ENCODE measurements at places on chromosomes 6 and 20.

- DNase-seq: peak; percentile 99
Observed at GRCh38 chr6:2124260-2124709, 121.1 kb downstream of the GMDS start.

GRCh38 chr6:127026247-127026646 is 92.2 kb upstream of the RSPO3 start:
- DNase-seq: no peak

DNA sequence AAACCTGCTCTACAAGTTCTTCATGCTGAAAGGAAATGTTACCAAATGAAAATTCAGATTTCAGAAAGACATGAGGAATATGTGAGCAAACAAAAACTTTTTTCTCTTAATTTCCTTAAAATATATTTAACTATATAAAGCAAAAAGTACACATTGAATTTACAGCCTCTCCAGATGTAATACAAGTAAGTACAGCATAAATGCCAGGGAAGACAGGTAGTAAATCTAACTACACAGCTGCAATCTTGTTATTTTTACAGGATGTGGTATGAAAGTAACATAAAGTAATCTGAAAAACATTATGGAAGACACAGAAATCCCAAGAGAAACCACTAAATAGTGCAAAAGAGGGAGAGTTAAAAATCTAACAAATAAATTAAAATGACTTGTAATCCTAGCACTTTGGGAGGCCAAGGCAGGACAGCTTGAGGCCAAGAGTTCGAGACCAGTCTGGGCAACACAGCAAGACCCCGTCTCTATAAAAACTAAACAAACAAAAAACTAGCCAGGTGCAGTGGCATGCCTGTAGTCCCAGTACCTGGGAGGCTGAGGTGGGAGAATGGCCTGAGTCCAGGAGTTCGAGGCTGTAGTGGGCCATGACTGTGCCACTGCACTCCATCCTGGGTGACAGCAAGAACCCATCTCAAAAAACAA is 50.7 kb downstream of the FAM8A1 start:
- DNase-seq: no peak

GRCh38 chr6:158387578-158387977 is 75.3 kb downstream of the TULP4 start:
- DNase-seq: no peak

GRCh38 chr6:150639823-150640331 is 40.2 kb downstream of the PLEKHG1 start:
- no peak for DNase-seq

DNA sequence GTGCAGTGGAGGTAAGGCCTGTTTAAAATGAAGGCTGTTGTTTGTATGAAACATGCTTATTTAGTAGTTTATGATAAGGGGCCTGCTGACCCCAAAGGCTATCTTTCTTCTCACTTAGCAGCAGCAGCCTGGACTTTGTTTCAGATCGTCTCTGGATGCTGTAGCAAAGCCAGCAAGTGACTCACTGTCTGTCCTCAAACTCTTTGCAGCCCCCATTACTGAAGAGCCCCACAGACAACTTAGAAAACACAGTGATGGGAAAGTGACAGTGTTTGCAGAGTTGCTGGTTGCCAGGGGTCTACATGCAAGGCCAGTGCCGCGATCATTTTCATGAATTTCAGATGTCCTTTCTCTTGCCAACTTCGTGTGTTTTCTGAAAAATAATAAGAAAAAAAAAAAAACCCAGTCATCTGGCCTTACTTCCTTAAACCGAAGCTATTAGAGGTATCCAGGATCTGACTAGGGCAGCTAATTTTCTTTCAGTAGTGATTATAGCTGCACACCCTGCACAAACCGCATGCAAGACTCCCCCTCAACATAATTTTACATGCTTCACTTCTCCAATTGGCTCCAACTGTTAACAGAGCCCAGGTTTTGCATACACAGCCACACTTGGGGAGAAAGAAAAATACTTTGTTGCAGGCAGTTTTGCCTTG is 11.6 kb upstream of the F13A1 start:
- DNase-seq: no peak

DNA sequence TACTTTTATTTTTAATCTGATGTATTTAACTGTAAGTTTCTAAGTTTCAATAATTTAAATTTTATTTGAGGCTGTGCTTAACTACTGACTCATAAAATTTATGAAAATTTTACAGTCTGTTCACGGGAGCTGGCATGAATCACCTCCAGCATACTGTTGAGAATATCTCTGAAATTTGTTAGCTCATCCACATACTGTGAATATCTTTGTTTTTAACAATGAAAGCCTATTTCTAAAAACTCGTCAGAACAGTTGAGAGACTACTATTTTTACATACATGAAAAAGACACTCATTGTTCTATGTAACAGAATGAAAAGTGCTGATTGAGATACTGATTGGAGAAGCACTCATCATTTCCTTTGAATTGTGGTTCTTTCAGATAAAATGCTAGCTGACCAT is 749.3 kb downstream of the TENT5A start:
- DNase-seq: no peak

DNA sequence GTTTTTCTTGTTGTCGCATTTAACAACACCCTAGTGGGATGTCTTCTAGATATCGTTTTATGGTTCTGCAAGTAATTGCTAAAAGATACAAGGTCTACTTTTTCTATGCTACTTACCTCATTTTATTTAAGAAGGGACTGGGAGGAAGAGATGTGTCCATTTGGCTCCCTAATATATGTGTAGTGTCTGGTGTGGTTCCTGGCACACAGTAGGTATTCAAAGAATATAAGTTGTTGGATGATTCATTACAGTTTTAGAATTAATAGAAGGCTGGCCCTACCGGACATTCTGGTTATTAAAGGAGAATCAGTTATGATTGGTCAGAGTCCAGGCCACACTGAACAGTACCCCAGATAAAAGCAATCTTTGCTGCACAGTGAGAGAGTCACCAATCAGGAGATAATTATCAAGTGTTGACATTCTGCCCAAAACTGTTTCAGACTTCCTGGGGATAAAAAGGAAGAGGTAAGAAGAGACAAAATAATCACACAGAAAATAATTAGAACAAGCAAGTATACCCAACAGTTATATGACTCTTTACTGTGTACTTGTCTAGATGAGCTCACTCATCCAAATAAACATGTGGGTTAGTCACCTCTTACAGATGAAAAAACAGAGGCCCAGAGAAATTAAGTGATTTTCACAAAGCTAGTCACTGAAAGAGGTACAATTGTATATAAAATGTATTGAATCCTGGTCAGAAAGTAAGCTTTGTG is 7.0 kb downstream of the TMEM244 start:
- peak; percentile 60 for DNase-seq

GRCh38 chr6:19070520-19070919 is 683.4 kb downstream of the RNF144B start:
- no peak for DNase-seq

DNA sequence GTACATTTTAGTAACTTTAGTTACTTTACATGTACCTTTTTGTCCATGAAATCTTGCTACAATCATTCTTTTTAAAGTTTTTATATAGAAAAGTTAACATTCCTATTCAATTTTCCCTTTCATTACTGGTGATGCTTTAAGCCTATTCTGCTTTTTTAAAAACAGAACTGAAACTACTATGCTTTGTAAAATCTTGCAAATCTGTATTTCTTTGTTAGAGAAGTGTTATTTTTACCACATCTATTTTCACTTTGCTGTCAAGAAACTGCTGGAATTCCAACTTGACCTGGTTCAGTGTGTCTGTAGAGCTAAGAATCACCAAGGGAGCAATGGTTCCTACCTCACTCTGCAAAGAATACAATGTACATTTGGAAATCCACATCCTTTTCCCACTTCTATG is 21.8 kb upstream of the SAMD5 start:
- no peak for DNase-seq

DNA sequence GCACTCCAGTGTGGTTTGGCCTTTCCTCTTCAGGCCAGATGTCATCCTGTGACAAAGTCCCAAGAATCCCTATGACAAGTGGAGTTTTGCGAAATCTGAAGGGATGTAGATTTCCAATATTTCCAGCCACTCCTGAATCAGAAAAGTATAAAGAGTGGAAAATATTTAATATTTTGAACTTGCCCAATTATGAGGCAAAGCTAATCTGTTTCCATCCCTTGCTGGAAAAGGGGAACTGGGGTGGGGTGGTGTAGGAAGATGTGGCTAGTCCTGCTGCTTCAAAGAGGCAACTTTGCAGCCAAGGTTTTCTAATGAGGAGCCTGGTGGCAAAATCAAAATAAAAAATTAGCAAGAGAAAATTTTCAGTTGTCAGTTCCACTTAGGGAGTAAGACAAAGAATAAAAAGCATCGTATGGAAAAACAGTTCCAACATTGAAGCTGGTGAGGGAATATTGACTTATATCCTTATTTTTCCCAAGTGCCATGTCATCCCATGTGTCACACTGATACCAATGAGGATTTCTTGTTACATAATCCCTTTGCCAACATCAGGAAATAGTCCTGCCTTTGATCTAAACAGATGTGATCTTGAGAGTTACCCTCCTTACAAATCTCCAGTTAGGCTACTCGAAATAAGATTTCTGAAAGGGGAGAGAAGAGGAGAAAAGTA is 480.0 kb upstream of the JARID2 start:
- no peak for DNase-seq

GRCh38 chr6:43302126-43302525 is 4.1 kb downstream of the SLC22A7 start:
- DNase-seq: no peak

DNA sequence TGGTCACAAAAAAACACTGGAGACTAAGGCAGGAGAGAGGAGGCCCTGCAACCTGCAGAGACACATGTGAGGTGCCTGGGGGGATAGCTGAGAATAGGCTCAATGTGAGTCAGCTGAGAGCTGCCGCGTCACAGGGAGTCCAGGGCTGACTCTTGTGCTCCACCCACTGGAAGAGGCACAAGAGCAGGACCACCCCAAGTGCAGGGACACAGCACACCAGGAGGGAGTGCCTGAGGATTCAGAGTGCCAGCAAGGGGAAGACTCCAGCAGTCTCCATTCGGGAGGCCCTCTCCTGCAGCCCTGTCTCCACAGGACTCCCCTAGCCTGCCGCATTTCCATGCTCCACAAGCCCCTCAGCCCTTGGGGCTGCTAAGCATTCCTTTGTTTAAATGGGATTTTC is 105.5 kb downstream of the HUS1B start:
- DNase-seq: no peak

GRCh38 chr6:21151119-21151518 is 442.4 kb upstream of the SOX4 start:
- peak; percentile 7 for DNase-seq

- no peak for DNase-seq
Observed at GRCh38 chr6:97222903-97223302, 60.1 kb downstream of the MMS22L start.

GRCh38 chr6:16399158-16399557 is 160.8 kb downstream of the GMPR start:
- DNase-seq: no peak

All from endothelial cell of umbilical vein (primary cell).